ENCODE measurements at places on chromosomes 7 and 10. TPM values are rescaled to one million over a fixed set of nuclear protein-coding genes. Genes with fewer than 3 reads are reported as not detected.

- DNase-seq, result no peak
- H3K27me3 ChIP-seq, result peaks cover 12% of the 10 kb centered on the region
- H3K36me3 ChIP-seq, result no peaks in the 10 kb centered on the region
- peaks cover 19% of the 10 kb centered on the region for H3K4me1 ChIP-seq
- no peak overlapping the region for H3K4me3 ChIP-seq
These were observed 72.9 kb downstream of the PKD1L1 start for GRCh38 chr7:47875406-47875805.

DNA sequence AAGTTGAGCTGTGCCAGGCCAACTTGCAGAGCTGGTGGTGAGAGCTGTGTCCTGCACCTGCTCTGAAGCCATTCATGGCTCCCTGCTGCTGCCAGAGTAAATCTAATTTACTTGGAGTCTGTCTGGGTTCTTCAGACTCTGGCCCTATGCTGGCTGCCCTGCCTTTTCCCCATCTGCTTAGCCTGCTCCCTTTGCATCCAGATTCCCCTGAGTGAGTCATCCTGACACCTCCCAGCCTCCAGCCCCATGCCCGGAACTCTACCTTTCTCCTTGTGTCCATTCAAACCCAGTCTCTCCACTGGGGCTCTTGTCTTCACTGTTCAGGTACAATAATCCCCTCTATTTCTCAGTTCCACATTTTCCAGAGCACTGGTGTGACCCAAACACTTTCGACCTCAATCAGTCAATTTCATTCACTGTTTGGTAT, 434.4 kb upstream of the ZMIZ1 start:
- no peak overlapping the region for H3K27ac ChIP-seq
- no peak overlapping the region for H3K4me3 ChIP-seq
- no peaks in the 10 kb centered on the region for H3K27me3 ChIP-seq
- DNase-seq, result no peak
- no peaks in the 10 kb centered on the region for H3K36me3 ChIP-seq
- H3K4me1 ChIP-seq, result peaks cover 12% of the 10 kb centered on the region

The HELLS gene
- total RNA-seq, result 149 TPM

GRCh38 chr7:68821846-68822245, 776.4 kb upstream of the AUTS2 start:
- H3K27ac ChIP-seq, result no peak overlapping the region
- H3K27me3 ChIP-seq, result no peaks in the 10 kb centered on the region
- no peak overlapping the region for H3K4me3 ChIP-seq
- H3K4me1 ChIP-seq, result no peaks in the 10 kb centered on the region
- peaks cover 2% of the 10 kb centered on the region for H3K36me3 ChIP-seq
- no peak for DNase-seq

The SFTPA1 gene
- total RNA-seq, result not detected

- no peak for DNase-seq
- no peaks in the 10 kb centered on the region for H3K4me1 ChIP-seq
- H3K36me3 ChIP-seq, result no peaks in the 10 kb centered on the region
- H3K27me3 ChIP-seq, result peaks cover 30% of the 10 kb centered on the region
- no peak overlapping the region for H3K4me3 ChIP-seq
These were observed 1.0 kb downstream of the DDC start for GRCh38 chr7:50564171-50564570.

Data from activated T-cell treated with anti-CD3 and anti-CD28 coated beads, Interleukin-2, amount 50 U/mL, for 72 hours (primary cell).